ENCODE measurements at places on chromosomes 11 and 22.

GRCh38 chr22:34784056-34784455 lies 281.9 kb upstream of the ISX start:
- no peak for DNase-seq

DNA sequence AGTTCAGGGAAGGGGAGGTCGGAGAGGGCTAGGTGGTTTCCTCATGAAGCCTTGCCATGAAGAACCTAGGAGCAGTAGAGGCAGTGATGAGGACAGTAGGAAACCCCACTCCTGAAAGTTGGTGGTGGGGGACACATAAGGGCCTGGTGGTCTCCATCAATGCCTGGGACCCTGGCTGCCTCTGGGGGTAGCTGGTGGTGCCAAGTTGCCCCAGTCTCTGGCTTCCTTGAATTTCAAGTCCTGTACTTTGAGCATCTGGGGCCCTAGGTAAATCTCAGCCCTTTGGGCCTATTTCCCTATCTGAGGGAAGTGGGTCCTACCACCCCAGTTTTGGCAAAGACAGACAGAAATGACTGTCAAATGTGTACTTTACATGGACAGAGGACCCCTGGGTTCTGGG lies 28.1 kb downstream of the AMPD3 start:
- DNase-seq, result no peak

DNA sequence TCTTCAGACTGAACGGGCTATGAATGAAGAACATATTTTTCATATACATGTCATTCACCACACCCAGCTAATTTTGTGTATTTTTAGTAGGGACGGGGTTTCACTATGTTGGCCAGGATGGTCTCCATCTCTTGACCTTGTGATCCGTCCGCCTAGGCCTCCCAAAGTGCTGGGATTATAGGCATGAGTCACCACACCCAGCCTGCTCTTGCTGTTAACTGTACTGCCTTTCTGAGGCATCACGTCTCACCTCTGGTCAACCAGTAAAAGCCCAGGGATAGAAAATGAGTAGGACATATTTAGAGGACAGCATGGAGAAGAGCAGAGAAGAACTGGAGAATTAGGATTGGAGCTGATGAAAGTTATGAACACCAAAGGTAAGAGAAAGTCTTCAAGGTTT lies 55.6 kb downstream of the APOL3 start:
- DNase-seq, result no peak

GRCh38 chr22:49197986-49198704 lies 629.5 kb downstream of the BRD1 start:
- DNase-seq, result no peak

DNA sequence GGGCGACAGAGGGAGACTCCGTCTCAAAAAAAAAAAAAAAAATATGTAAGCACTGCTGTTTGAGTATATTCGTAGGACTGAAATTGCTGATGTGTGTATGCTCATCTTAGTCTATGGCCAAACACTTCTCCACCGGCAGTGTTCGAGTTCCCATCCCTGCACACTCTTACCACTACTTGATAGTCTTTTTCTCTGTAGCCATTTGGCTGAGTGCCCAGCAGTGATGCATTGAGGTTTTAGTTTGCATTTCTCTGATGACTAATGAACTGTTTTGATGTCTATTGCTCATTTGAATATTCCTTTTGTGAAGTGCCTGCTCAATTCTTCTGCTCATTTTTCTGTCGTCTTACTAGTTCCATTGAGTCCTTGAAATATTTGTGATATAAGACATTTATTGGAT lies 1.9 kb downstream of the TIRAP start:
- DNase-seq, result peak; percentile 91

DNA sequence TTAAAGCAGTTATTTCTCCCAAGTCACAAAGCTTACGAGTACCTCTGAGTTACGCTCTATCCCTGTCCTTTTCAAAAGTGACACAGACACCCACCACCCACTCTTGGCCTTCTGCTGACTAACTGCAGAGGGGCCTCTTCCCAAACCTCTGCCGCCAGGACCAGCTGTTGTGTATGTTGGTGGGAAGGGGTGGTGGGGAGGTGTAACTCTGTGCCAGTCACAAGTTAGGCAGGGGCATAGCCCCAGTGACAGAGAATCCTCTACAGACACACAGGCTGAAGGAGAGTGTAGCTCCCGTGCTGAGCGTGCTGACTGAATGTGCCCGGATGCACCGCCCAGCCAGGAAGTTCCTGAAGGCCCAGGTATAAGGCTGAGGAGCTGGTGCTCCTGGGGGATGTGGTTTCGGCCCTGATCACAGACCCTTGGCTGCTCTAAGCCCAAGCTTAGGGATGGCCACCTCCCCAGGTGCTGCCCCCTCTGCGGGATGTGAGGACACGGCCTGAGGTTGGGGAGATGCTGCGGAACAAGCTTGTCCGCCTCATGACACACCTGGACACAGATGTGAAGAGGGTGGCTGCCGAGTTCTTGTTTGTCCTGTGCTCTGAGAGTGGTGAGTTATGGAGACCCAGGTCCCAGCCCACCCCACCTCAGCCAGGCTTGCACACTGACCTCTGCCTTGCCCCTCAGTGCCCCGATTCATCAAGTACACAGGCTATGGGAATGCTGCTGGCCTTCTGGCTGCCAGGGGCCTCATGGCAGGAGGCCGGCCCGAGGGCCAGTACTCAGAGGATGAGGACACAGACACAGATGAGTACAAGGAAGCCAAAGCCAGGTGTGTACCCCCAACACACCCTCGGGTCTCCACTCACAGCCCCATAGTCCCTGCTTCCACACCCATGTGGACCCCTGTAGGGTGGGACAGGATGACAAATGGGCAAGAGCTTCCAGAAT lies 4.9 kb downstream of the RIC8A start:
- no peak for DNase-seq

- DNase-seq, result peak; percentile 73
These were observed at the start of gene PGAP2 for GRCh38 chr11:3807909-3808860. PGAP2 (plus strand) TSS chr11:3808560; CDS start chr11:3811260, 2,700 bp downstream.

DNA sequence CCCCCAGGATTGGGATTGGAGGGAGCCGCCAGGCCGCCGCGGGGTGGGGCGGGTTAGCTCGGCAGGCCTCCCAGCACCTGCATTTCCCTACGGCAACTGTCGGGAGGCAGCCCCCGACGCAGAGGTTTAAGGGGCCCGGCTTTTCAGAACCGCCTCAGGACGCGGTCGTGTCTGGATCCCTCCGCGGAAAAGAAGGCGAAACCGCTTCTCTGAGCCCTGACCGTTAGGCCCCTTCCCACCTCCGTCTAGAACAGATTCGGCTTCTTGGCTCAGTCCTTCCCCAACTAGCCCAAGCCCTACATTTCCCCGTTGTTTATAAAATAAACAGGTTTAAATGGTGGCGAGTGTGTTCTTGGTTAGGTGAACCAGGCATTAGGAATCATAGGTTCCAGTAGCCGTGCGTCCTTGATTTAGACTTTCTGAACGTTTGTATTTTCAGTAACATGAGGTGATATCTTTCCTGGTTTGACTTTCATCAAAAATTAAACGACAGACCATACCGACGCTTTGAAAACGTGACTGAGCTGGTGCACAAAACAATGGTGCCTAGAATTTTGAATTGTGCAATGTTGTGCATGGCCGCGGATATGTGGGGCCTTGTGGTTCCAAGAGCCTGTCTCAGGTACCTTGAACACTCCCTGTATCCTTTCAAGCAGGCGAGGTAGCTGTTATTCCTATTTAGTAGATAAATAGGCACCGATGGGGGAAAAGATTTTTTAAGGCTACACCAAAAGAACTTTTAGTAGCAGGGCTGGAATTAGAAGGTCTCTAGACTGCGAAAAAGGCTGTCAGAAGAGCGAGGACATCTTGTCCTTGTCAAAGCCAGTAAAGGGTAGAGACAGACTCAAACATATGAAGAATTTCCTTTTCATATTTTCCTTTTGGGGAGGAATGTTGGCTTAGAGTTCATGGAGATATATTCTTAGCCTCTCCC lies 1.2 kb upstream of the HSPA8 start:
- DNase-seq, result peak; percentile 53

DNA sequence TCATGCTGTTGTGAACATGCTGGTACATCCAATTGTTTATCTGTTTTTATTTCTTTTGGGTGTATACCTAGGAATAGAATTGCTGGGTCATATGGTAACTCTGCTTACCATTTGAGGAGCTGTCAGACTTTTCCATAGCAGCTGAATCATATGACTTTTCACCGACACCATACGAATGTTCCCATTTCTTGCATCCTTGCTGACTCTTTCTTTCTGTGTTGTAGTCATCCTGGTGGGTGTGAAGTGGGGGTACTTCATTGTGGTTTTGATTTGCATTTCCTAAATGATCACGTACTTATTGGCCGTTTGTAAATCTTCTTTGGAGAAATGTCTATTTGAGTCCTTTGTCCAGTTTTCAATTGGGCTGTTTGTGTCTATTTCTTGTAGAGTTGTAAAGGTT lies 26.5 kb downstream of the ATXN10 start:
- DNase-seq, result no peak

GRCh38 chr11:1205987-1206331 lies 16.9 kb upstream of the MUC5B start:
- no peak for DNase-seq

GRCh38 chr11:44936525-44936924 lies 14.2 kb downstream of the TP53I11 start:
- DNase-seq, result peak; percentile 76
